ENCODE measurements at places on chromosomes 12 and 14. TPM values are rescaled to one million over a fixed set of nuclear protein-coding genes. Genes with fewer than 3 reads are reported as not detected.

DNA sequence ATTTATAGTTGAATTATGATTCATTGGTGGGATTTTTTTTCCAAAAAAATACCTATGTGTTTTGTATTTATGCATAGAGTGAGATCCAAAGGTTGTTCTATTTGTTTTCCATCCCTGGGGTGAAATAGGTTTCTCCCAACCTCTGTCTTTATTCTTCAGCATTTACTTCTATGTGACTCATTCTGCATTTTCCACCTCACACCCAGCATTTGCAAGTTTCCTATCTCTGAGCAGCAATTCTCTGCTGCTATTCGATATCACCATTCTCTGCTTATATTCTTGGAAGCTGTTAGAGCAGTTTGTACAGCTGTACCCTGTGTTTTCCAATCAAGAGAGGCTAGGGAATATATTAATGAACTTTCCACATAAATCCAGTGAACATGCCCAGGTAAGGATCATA, 538.9 kb downstream of the SNAPC1 start:
- DNase-seq = no peak

DNA sequence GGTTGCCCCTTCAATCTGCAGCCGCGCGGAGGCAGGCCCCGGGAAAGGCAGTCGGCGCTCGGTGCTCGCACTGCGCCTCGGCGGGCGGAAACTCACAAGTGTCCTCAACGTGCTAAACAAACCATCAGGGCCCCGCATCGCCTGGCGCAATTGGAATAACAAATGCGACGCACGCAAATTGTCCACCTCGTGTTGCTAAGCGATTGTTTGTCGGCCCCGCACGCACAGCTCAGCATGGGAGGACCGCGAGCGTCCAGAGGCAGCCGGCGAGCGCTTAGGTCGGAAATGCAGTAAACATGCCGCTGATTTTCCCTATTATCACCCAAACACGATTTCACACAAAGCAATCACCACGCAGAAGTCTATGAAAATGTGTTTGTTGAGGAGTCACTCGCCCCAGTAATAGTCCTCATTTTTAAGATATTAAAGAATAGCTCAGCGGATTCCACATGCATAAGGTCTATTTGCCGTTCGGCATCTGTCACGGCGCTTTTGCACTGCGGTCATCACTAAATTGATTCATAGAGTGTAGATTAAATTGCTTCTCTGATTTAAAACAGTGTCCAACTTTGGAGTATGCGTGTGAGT, 3.2 kb upstream of the GSC start:
- DNase-seq = no peak

DNA sequence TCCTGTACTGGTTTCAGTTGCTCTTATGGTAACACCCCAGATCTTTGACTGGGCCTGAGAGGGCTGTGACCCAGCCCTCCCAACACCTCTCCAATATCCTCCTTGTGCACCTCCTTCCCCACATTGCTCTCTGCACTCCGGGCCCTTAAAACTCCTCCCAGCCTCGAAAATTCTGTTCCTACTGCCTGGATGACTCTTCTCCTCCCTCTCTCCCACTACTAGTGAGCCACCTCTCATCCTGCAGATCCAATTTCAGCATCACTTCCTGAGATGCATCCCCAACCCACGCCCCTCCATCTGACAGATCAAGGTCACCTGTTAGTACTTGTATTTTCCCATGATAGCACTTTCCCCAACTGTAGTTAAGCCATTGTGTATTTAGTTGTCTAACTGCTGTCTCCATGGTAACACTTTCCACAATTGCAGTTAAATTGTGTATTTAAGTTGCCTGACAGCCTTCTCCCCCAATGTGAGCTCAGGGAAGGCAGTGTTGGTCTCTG, 11.5 kb upstream of the NT5DC3 start:
- DNase-seq = no peak

DNA sequence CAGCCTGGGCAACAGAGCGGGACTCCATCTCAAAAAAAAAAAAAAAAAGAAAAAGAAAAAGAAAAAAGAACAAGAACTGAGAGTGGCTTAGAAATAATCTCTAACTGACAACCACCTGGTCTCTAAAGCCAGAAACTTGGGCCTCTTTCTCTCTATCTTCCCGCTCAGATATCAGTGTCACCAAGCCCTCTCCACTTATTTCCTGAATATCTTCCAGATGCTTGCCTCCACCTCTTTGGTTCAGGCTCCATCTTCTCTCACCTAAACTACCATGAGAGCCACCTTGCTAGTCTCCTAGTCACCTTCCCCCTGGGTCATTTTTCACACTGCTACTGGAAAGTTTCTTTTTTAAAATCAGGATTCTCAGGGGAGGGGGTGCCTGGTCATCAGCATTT, 1.8 kb upstream of the TM9SF1 start:
- DNase-seq = no peak

DNA sequence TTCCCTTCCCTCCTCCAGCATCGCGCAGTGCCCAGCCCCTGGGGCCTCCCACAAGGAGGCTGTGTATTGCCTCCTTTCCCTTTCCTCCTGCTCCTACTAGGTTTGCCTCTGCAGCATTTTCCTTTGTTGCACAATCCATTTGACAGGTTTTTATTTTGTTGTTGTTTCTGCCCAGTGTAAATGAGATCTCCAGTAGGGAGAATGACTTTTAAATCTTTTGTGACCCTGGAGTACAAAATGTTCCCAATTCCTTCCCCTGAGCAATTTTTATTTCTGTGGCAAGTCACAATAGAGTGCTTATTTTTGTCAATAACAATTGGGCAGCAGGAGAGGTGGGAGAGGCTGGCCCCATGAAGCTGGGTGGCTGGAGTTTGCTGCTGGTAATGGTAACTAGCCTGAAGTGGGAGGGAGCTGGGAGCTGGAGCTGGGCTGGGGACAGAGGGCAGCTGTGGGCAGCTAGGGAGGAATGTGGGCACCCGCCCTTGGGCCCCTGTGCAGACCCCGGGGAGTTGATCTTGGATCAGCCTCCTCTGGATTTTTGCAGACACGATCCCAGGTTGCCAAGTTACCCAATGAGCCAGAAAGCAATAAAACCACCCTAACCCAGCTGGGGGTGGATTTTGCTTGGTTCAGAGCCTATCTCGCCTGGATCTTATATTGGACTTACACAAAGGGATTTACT, 160.1 kb downstream of the KTN1 start:
- peak; percentile 50 for DNase-seq

DNA sequence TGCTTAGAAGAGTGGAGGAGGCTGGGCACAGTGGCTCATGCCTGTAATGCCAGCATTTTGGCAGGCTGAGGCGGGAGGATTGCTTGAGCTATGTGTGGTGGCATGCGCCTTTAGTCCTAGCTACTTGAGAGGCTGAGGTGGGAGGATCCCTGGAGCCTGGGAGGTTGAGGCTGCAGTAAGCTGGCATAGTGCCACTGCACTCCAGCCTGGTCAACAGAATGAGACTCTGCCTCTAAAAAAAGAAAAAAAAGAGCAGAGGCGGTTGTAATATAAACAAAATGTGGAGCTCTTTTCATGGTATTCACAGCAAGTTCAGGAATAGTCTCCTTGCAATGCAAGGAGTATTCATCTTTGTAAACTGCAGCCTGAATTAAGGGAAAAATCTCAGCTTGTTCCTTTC, 27.2 kb downstream of the ARID2 start:
- no peak for DNase-seq

- DNase-seq = no peak
Measured at GRCh38 chr12:91230841-91231240, 48.2 kb upstream of the DCN start.

GRCh38 chr12:67035121-67035520, 234.0 kb upstream of the CAND1 start:
- DNase-seq = no peak

DNA sequence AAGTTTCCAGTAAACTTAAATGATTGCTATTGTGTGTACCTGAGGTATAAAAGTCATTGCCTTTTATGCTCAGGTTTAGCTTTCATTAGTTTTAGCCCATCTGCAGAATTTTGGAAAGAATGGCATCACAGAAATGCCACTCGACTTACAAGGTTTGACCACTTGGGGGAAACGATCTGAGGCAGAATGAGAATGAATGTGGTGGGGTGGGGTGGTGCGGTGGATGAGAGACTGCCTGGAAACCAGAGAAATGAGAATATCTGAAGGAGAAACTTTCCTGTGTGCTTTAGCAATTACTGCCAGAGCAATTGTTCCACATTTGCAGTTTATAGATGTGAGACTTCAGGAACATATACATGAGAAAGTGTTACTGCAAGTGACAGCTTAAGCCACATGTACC, 225.4 kb upstream of the PDE3A start:
- no peak for DNase-seq

GRCh38 chr12:107826276-107826675, 51.8 kb downstream of the ASCL4 start:
- no peak for DNase-seq

GRCh38 chr12:108821407-108822397, 35.7 kb downstream of the SSH1 start:
- DNase-seq = no peak

GRCh38 chr12:27653661-27654060, 42.6 kb upstream of the REP15 start:
- DNase-seq = no peak

DNA sequence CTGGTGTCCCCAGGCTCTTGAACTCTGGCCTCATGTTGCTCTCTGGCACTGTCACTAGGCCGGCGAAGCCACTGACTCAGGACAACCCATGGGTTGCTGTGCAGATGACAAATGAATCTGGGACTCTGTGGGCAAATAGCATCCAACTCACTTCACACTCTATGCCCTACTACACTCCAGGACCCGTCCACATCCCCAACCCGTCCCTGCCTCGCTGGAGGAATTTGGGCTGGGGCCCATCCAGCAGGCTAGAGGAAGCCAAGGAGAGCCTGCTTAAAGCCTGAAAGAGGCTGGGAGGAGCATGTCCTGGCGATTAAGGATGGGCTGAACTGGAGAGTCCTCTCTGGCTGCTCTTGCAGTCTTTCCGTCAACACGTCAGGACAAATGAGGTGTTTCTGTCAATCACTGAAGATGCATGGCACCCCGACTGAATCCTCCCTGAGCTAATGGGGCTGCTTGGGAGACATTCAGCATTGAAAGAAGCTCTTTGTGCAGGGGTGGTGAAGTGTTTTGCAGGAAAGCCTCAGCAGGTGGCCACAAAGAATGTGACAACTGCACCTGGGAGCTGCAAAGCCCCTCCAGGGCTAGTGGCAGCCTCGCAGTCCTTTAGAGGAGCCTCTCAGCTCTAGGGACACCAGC, 71.7 kb downstream of the ANO2 start:
- no peak for DNase-seq

DNA sequence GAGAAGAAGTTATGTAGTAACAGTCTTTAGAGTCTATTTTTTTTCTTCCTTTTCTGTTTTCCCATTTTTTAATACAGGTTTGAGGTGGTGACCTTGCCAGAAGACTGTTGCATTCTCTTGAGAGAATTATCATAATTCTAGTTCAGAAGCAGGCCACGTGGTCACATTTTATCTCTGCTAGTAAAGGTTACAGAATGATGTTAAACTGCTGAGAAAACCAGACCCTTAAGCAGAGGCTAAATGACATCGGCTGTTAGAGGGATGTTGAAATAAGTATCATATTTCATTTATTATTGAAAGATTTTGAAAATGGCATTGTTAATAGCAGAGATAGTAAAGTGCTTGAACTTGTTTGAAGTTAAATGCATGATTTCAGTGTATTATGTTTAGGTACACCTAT, 49.2 kb downstream of the BRMS1L start:
- DNase-seq = no peak

- DNase-seq = no peak
Measured at GRCh38 chr12:26874501-26875296, 41.7 kb upstream of the ITPR2 start.

GRCh38 chr12:53694756-53695151, 18.9 kb upstream of the ATP5MC2 start:
- DNase-seq = no peak

GRCh38 chr12:823028-823698, 70.8 kb downstream of the WNK1 start:
- no peak for DNase-seq

- no peak for DNase-seq
Measured at GRCh38 chr14:89378119-89378518, 38.9 kb downstream of the FOXN3 start.

- no peak for DNase-seq
Measured at GRCh38 chr12:45490232-45490881, 239.1 kb upstream of the ARID2 start.

GRCh38 chr12:116588390-116589028, 29.3 kb downstream of the MAP1LC3B2 start:
- no peak for DNase-seq

GRCh38 chr12:65648461-65648860, 175.8 kb upstream of the HMGA2 start:
- DNase-seq = no peak

DNA sequence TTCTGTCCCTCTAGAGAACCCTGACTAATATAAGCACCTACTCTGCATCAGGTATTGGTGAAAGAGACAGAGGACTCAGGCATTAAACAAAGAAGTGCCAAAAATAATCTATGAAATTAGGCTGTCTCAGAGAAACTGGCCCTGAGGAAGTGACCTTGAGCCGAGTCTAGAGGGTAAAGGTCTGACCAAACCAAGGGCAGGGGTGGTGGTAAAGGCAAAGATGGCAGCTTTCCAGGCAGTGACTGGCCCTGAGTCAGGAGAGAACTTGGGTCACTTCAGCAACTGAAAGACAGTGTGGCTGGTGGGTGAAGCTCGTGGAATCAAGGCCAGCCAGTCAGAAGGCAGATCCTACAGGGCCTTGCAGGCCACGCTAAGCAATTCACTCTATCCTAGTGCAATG, 30.6 kb downstream of the CDKL1 start:
- DNase-seq = peak; percentile 34

- DNase-seq = no peak
Measured at GRCh38 chr12:99875081-99875480, 109.7 kb downstream of the ANKS1B start.

GRCh38 chr14:34103176-34103575, 152.3 kb upstream of the EGLN3 start:
- no peak for DNase-seq

- DNase-seq = no peak
Measured at GRCh38 chr12:93109551-93110203, 180.6 kb upstream of the EEA1 start.

DNA sequence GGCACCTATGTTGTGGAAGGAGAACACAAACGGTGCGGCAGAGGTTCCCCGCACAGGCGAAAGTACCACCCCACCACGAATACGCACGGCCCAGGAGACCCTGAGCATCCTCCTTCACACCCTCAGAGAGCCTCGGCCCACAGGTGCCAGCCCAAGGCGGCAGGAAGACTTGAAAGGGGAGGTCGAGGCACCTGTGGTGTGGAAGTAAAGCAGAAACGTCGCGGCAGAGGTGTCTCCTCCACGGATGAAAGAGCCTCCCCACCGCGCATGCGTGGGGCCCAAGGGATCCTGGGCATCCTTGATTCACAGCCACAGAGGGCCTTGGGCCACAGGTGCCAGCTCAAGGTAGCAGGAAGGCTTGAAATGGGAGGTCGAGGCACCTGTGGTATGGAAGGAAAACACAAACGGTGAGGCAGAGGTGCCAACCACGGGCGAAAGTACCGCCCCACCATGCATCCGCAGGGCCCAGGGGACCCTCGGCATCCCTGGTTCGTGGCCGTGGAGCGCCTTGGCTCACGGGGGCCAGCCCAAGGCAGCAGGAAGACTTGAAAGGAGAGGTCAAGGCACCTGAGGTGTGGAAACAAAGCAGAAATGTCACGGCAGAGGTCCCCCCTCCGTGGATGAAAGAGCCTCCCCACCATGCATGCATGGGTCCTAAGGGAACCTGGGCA, 380.1 kb downstream of the ALG10 start:
- peak; percentile 27 for DNase-seq

The PTPRQ gene
- total RNA-seq = 0.68 TPM

The METAP2 gene
- total RNA-seq = 56.5 TPM

The RNF212B gene
- total RNA-seq = not detected

The BHLHE41 gene
- 186 TPM for total RNA-seq

The LMNTD1 gene
- total RNA-seq = not detected

The MGAT2 gene
- 29.2 TPM for total RNA-seq

The RASSF9 gene
- 2.0 TPM for total RNA-seq

The MYO1H gene
- not detected for total RNA-seq

The ABHD4 gene
- total RNA-seq = 33.7 TPM

The LUM gene
- total RNA-seq = 104 TPM
